ENCODE measurements at places on chromosomes 4 and X. TPM values are rescaled to one million over a fixed set of nuclear protein-coding genes. Genes with fewer than 3 reads are reported as not detected.
A peak's percentile ranks its signal among the peaks of the same experiment; 100 is the strongest.

- H3K27ac ChIP-seq: no peak overlapping the region
- H3K4me1 ChIP-seq: no peaks in the 10 kb centered on the region
- H3K36me3 ChIP-seq: no peaks in the 10 kb centered on the region
- DNase-seq: no peak
- H3K4me3 ChIP-seq: no peak overlapping the region
These were observed 157.6 kb downstream of the RASL11B start for GRCh38 chr4:53019485-53020382.

DNA sequence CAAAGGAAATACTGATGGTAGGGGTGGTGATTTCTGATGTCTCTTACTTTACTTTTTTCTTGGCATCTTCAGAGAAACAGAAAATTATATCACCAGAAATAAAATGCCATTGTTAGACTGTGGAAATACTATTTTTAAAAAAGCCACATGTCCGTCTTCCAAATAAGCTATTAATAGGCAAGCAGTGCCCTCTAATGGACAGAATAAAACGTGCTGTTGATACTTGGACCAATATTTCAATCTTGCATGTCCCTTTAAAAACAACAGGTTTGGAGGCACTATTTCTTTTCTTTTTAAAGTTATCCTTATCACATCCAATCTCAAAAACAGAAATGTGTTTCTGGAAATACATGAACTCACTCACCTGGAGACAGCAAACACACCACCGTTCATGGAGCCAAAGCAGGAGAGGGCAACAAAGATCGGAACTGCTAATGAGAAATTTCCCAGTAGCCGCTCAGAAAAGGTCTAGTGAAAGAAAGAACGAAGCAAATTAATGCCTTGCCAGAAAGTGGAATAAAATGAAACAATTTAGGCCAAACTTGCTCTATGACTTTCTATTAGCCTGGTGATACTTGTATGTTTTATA is 59.2 kb downstream of the SLC7A11 start:
- H3K27me3 ChIP-seq: no peaks in the 10 kb centered on the region
- DNase-seq: no peak
- H3K27ac ChIP-seq: no peak overlapping the region
- H3K4me1 ChIP-seq: no peaks in the 10 kb centered on the region
- H3K36me3 ChIP-seq: no peaks in the 10 kb centered on the region
- H3K4me3 ChIP-seq: no peak overlapping the region

- H3K4me3 ChIP-seq: no peak overlapping the region
- no peak for DNase-seq
- no peaks in the 10 kb centered on the region for H3K4me1 ChIP-seq
- H3K27me3 ChIP-seq: no peaks in the 10 kb centered on the region
- no peaks in the 10 kb centered on the region for H3K36me3 ChIP-seq
- H3K27ac ChIP-seq: no peak overlapping the region
These were observed 40.1 kb downstream of the RTL3 start for GRCh38 chrX:78618987-78619386.

DNA sequence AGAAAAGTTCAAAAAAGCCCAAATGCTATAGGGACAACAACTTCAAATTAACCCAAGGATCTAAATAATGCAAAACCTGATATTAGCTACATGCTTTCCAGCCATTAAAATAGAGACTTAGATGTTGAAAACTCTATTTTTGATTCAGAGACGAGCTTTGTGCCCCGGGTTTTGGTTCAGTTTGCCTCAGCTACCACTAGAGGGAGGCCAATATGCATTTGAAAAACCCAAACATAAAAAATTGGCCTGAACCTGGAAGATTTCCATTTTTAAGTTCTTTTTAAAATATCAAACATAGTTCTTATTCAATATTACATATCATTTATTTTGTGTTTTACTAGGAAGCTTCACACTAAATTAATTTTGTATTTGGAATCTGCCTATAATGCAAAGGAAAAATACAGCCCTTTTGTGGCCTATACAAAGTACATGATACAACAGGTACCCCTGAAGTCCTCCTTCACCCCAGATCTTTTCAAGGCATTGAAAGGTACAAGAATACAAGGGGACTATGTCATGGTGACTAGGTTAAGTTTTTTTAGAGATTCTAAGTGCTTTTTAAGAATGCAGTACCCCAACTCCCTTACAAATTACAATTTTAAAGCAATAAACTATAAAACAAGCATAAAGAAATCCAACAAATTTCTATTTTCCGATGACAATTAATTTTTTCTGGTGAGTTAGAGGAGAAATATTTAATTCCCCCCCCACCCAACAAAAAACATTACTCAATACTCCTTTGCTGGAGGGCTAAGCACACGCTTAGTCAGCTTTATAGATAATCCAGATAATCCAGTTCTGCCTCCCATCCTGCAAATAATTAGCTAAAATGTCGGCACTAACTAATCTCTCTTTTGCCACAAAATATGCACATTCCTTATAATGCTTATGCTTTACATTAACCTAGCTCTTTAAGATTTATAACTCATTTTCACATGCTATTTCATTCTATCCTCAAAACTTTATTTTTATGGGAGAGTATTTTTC is 97.7 kb upstream of the PTPN13 start:
- H3K27ac ChIP-seq: no peak overlapping the region
- no peaks in the 10 kb centered on the region for H3K27me3 ChIP-seq
- DNase-seq: peak; percentile 32
- no peaks in the 10 kb centered on the region for H3K36me3 ChIP-seq

GRCh38 chrX:68727696-68728095 is 80.2 kb downstream of the STARD8 start:
- H3K27me3 ChIP-seq: no peaks in the 10 kb centered on the region
- no peak for DNase-seq
- no peak overlapping the region for H3K4me3 ChIP-seq
- H3K4me1 ChIP-seq: no peaks in the 10 kb centered on the region

- no peaks in the 10 kb centered on the region for H3K27me3 ChIP-seq
- no peaks in the 10 kb centered on the region for H3K36me3 ChIP-seq
- H3K27ac ChIP-seq: no peak overlapping the region
- no peaks in the 10 kb centered on the region for H3K4me1 ChIP-seq
- DNase-seq: no peak
- H3K4me3 ChIP-seq: no peak overlapping the region
These were observed 64.3 kb downstream of the ZFYVE28 start for GRCh38 chr4:2354118-2354517.

DNA sequence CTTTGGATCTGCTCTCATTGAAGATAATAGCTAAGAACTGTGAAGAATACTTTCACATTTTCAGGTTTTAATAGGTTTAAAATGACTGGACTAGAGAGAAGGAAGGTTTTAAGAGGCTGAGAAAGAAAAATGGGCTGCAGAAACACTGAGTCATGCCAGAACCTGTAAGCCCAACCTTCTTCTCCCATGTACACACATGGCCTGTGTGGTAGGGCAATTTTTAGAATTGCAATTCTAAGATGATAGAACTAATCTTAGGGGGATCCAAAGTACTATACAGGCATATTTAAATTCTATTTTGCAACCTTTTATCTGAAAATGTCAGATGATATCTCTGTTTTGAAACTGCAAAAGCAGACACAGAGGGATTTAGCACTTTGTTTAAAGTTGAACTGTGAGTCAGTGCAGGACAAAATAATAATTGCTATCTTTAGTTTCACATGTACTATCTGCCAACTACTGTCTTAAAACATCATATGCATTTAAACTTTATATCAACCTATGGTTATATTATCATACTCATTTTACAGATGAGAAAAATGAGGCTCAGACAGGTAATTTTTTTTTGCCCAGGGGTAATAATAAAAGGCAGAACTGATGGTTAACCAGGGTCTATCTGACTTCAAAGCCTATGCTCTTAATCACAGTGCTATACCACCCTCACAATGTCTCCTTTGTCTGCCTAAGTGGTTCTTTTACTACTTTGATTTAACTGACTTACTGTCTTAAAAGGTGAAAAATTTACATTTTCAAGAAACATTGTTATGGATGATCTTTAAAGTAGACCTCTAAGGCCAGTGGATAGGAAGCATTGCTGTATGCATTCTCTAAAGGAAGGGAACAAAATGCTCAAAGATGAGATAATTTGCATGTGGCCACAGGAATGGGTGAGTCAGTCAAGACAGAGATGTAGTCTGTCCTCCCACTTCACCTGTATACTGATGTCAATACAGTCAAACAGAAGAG is 4.3 kb downstream of the TMPRSS11E start:
- H3K27me3 ChIP-seq: no peaks in the 10 kb centered on the region
- no peaks in the 10 kb centered on the region for H3K4me1 ChIP-seq
- no peak for DNase-seq

DNA sequence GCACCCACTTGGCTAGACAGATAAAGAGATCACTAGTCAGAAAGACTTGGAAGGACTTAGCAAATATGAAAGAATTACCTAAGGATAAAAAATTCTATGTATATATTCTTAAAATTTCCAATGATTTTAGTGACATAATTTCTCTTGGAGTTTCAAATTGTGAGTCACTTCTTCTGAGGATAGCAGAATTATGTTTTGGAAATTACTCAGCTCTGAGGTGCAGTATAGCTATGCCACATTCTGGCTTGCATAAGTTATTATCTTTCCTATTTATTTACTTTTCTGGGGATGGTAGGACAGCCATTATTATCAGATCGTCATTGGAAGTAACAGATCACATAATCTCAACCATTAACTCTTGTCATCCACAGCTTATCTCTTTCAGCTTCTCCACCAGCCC is 853.5 kb downstream of the TRIML1 start:
- no peak overlapping the region for H3K4me3 ChIP-seq
- H3K27me3 ChIP-seq: no peaks in the 10 kb centered on the region
- H3K4me1 ChIP-seq: no peaks in the 10 kb centered on the region
- DNase-seq: no peak

GRCh38 chrX:40996886-40997530 is 88.2 kb upstream of the USP9X start:
- H3K36me3 ChIP-seq: no peaks in the 10 kb centered on the region
- H3K27me3 ChIP-seq: no peaks in the 10 kb centered on the region
- no peaks in the 10 kb centered on the region for H3K4me1 ChIP-seq
- H3K4me3 ChIP-seq: no peak overlapping the region
- DNase-seq: no peak
- no peak overlapping the region for H3K27ac ChIP-seq

The MAGED2 gene
- 85.5 TPM for total RNA-seq

The NIPAL1 gene
- total RNA-seq: 38.7 TPM

The WNK3 gene
- 0.12 TPM for total RNA-seq

The BEX4 gene
- total RNA-seq: 16.4 TPM

The CSN2 gene
- total RNA-seq: not detected

The NFKB1 gene
- total RNA-seq: 57.6 TPM

Data from colonic mucosa (tissue), 4 donors.